ENCODE measurements at places on chromosomes 12 and 14. TPM values are rescaled to one million over a fixed set of nuclear protein-coding genes. Genes with fewer than 3 reads are reported as not detected.

TSPAN11 gene
- total RNA-seq, result not detected

FOXG1 gene
- total RNA-seq, result not detected

AMN gene
- total RNA-seq, result 0.44 TPM

DNA sequence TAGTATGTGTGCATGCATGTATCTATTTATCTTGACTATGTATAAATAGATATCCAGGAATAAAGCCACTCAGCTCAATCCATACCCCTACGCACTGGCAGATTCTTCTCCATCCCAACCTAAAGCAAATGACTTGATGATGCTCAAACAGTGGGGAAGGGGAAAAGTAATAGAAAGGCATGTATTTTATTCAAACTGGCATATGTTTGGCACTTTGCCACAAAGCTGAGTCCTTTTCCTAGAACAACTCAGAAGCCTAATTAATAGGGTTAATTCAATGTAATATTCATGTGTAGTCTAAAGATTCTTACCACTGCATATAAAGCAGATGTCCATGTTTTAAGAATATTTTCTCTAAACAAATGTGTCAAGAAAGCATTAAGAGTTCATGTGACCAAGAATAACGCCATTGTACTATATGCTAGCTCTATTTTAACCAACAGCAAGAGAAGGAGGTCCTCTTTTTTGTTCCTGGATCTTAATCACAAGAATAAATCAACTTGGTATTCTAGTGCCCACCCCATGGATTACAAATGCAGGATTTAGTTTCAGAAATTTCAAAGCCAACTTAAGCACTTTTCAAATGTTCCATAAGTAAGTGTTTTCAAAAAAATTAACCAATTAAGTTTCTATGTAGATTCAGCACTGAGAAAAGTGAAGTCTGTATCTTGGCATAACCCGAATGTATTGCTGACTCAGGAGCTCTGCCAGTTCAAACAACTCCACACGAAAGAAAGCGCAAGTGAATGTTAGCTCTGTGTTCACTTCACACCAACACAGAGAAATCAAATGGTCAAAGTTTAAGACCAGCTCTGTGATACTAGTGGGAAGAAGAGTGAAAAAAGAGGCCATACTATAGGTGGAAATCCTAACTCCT is 233.6 kb downstream of the MED13L start:
- DNase-seq, result no peak

- DNase-seq, result no peak
Measured at GRCh38 chr12:88310069-88310468, 168.0 kb downstream of the TMTC3 start.

DNA sequence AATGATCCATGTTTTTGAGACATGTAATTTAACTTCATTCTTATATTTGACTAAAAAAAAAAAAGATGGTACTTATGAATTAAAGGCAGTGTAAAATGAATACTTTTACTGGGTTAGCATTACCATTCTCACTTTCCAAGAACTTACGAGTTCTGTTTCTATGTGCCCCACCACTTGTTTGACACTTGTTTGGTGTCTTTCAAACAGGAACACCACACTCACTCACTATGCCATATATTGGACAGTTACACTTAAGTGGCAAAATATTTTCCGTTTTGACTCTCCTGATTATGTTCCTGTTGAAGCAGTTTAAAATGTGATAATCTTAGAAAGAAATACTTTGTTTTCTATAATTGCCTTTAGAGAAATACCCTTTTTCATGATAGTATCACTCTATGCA is 56.6 kb upstream of the ATXN7L3B start:
- no peak for DNase-seq

GRCh38 chr12:32548691-32549281 is 130.3 kb upstream of the DNM1L start:
- no peak for DNase-seq

DNA sequence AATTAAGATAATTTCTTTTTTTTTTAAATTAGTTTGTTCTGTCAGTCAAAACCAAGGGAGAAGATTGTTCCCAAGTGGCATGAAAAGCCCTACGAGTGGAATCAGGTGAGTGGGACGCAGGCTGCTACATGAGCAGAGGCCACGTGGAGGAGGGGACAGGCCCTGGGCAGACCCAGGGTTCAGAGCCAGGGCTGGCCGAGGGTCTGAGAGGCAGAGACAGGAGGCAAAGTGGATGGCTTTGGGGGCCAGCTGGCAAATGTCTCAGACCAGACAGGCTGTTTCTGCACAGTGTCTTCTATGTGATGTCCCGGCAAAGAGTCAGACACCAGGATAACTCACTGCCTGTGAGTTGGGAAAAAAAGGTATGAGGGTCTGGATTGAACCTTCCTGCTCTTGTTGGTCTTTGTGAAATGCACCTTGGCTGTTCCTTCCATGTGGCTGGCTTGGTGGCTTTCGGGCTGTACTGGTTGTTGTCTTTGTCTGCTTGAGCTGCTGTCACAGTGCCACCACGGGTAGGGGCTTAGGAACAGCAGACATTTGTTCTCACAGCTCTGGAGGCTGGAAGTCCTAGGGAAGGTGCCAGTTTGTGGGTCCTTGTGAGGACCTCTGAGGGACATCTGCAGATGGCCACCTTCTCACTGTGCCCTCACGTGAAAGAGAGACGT is 35.8 kb upstream of the ASPG start:
- no peak for DNase-seq

Data from Panc1 (cell line).